ENCODE measurements at places on chromosomes 6 and 20. TPM values are rescaled to one million over a fixed set of nuclear protein-coding genes. Genes with fewer than 3 reads are reported as not detected.

- no peak for DNase-seq
Observed at GRCh38 chr6:102759415-102759814, 1365.9 kb downstream of the GRIK2 start.

GRCh38 chr6:37689381-37689780, 8.3 kb downstream of the MDGA1 start:
- DNase-seq, result no peak

- DNase-seq, result no peak
Observed at GRCh38 chr6:149001422-149001821, 254.6 kb downstream of the UST start.

The PRICKLE4 gene
- total RNA-seq, result 18.1 TPM

GRCh38 chr6:37061157-37061804, 55.8 kb downstream of the FGD2 start:
- no peak for DNase-seq

DNA sequence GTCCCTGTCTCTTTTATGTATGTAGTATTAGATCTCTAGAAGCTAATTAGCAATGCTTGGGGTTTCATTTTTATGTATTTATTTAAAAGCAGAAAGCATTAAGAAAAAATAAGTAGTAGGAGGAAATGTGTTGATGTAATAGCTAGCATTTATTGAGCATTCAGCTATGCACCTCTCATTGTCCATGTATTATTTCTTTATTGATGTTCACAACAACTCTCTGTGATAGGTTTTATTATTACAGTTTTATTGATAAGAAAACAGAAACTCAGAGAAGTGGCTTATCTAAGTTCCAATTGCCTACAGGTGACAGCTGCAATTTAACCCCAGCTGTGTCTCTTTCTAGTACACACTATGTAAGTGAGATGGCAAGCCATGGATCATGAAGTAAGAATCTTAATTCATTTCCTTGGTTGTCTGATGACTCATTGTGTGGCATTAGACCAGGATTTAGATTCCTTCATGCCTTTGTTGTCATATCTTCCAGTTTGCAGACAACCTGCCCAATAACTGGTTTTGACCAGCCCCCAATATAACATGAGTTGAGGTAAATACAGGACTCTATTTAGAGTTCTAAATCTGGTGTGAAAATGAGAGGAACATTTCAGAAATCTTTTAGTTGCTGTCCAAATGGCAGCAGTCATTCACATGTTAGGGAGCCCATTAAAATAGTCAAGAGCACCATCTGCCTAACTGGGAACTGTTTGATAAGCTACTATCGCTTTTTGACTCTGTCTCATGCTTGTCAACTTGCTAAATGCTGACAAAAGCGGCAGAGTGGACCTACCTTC, 170.8 kb upstream of the PHACTR1 start:
- no peak for DNase-seq

GRCh38 chr6:95804847-95805541, 210.8 kb upstream of the FUT9 start:
- DNase-seq, result no peak

- DNase-seq, result no peak
Observed at GRCh38 chr6:63774961-63775360, 139.4 kb downstream of the PHF3 start.

DNA sequence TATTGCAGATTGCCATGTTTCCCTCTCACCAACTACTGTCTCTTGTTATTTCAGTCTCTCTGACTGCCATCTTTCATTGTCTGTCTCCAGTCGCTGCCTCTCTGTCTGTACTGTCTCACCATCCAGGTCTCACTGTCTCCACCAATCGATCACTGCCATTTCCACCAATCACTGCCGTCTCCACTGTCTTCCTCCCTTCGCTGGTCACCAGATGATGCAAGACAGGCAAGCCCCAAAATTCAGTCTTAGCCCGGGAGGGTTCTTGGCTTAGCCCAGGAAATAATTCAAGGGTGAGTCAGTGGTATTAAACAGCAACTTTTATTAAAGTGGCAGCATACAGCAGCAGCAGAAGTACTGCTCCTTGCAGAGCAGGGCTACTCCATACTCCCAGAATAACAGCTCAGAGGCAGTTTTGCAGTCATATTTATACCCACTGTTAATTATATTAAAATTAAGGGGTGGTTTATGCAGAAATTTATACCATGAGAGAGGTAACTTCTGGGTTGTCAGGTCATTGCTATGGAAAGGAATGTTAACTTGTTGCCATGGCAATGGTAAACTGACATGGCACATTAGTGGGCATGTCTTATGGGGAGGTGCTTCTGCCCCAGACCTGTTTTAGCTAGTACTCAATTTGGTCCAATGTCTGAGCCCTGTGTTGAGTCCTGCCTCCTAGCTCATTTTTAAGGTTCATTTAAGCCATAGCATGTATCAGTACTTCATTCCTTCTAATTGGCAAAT, 23.0 kb upstream of the ECHDC1 start:
- no peak for DNase-seq

DNA sequence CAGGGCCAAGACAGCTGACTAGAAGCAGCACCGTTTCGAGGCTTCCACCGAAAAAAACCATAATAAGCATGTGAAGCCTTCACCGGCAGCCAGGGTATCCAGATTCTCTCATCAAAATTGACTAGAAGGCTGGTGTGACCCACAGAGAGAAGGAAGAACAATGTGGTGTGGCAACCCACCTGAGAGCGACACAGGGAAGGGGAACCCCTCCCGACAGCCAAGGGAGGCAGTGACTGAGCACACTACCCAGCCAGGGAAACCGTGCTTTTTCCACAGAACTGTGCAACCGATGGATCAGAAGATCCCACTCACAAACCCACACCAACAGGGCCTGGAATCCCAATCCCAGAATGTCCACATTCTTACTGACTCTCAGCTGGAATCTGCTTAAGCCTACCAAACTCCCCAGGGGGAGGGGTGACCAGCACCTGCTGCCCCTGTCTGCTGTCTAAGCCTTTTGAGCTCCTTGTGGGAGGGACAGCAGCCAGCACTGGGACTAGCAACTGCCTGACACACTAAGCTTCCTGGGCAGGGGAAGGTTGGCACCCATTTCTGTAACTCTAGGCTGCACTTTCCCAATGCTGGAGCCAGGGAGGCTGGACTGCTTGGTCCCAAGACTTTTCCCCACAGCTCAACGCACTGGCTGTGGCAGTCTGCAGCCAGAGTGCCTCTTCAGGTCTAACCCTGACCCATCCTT, 231.9 kb upstream of the FAM83B start:
- no peak for DNase-seq

- no peak for DNase-seq
Observed at GRCh38 chr6:91611190-91611589, 1024.3 kb upstream of the MAP3K7 start.

DNA sequence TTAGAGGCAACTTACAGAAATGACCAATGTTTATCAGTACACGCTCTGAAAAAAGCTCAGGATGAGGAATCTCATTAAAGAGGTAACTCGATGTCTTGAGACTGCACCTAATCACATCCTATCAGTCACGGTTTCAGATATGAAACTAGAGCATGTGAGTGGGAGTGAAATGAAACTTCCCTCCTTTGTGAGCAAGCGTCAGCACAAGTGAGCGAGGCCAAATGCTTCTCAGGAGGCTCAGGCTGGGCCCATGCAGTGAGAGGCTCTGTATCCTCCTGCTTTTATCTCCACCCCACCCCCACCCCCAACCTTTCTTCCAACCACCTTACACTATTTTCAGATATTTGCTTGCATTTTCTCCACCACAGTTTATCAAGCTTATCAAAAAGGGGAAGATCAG, 140.8 kb upstream of the RIMS1 start:
- DNase-seq, result no peak

DNA sequence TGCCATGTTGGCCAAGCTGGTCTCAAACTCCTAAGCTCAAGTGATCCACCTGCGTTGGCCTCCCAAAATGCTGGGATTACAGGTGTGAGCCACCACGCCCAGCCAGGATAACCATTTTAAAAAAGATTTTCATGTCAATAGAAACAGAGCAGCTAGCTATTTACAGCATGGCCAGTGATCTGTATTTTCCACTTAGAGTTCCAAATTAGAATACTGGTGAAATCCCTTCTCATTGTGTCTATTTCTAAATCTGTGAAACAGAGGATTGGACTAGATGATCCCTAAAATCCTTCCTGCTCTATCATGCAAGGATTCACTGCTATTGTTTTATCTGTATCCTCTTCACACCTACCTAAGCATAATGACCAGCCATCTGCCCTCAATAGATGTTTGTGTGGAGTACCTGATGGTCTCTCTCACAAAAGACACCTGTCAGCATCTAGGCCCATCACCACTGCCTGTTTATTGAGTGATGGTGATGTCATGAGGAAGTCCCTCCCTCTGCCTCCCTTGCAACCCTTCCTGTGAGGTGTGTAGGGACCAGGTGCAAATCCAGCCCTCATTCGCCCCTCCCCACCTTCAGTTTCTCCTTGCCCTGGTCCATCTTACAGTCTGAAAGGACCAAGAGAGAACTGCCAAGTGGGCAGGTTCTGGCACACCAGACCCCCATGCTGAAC, 26.5 kb upstream of the SMIM29 start:
- no peak for DNase-seq

- DNase-seq, result peak; percentile 49
Observed at GRCh38 chr6:159490298-159490937, 202.6 kb downstream of the SOD2 start.

- no peak for DNase-seq
Observed at GRCh38 chr20:38297916-38298674, 5.9 kb upstream of the BPI start.

The C6orf118 gene
- total RNA-seq, result not detected

DNA sequence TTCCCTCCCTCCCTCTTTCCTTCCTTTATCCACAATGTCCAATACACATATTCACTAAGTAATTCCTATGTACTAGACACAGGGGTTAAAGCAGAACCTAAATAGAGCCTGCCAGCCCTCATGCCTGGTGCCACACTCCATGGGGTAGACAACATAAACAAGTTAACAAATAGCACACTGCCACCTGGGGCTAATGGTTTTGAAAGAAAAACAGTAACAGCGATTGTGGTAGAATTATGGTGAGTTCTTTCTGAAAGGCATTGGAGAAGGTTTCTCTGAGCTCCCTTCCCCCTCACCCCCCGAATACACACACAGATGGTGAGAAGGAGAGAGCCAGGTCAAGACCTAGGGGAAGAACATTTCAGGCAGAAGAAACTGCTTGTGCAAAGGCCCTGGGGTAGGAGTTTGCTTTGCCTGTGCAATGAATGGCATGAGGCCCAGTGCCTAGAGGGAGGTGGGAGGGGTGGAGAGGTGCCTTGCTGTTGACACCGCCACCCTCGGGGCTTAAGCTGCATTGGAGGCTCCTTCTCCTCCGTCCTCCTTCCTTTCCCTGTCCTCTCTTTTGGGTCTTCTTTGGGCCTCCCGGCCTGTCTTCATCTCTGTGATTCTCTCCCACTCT, 502.4 kb upstream of the SULF2 start:
- no peak for DNase-seq

The GTSF1L gene
- total RNA-seq, result not detected

- no peak for DNase-seq
Observed at GRCh38 chr6:13453771-13454251, 33.6 kb downstream of the GFOD1 start.

Data from tibial nerve (tissue), 4 donors.